ENCODE measurements at places on chromosomes 4 and X.

GRCh38 chr4:23213198-23213597 is 520.5 kb downstream of the GBA3 start:
- no peak for DNase-seq

DNA sequence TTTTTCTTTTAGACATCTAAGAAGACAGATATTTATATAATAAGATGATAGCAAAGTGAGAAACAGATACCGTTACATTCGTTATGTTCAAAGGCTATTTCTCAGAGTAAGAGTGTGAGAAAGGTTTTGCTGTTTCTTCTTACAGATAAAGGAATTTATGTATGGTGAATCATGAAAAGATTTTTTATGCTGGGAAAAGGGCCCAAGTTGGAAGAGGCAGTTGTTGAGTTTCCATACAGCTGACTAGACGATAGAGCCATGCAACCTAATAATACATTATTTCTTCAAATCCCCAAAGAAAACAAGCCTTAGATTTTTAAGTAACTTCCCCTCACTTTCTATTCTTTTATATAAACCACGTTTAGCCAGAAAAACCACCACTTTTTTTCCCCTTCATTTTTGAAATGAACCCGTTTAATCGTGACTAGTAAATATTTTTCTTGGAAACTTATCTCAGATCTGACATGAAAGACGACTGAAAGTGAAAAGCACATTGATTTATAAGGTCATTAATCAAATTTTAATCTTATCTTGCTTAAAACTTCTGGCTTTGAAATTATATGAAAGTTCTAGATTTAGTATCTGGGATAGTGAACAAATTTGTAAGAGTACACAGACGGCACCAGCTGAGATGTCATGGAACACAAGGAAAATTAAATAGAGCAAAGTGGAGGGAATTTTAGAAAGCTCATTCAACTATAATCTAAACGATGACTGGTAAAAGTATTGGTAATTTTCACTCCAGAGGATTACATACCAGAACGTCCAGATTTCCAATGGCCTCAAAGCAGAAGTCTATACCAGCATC is 10.9 kb downstream of the ADH6 start:
- no peak for DNase-seq

GRCh38 chr4:176187624-176188023 is 7.8 kb downstream of the SPATA4 start:
- DNase-seq: peak; percentile 43

- DNase-seq: no peak
Observed at GRCh38 chrX:154029439-154029838, 9.7 kb upstream of the IRAK1 start.

GRCh38 chr4:159282329-159282728 is 179.4 kb downstream of the RAPGEF2 start:
- no peak for DNase-seq

DNA sequence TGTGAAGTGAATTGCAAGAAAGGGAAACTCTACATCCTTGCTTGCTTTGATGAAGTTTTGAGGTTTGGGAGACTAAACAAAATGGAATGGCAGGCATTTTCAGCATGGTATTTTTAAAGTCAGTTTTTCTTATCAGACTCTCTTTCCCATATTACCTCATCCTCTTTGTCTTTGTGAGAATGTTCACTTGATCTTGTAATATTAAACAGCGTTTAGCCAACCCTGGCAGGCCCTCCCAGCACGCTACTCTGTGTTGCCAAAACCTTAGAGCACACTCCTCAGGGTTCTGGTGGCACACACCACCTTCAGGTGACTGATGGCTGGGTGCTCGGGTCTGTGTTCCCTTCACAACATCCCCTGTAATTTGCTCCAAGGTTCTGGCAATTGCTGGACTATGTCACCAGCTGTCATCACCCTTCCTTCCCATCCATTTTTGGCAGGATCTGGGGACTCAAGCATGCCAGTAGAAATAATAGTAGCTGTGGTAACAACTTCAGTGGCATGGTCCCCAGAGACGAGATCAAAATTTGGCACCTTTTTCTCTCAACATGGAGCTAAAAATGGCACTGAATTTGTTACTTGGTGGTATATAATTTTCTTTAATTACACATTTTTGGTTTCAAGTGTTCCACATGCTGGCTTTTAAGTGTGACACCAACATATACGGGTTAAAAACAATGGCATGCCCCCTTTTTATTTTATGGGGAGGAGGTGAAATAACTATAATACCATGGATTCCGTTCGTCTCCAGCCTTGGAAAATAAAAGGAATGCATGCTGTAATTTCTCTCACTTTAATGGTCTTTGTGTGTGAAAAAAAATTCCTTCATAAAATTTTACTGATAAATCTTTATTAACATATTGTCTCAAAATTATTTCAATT is 273.1 kb downstream of the DCTD start:
- DNase-seq: no peak

- DNase-seq: no peak
Observed at GRCh38 chrX:72373136-72373535, 67.4 kb upstream of the CITED1 start.

- DNase-seq: no peak
Observed at GRCh38 chr4:47837094-47837907, 566 bp downstream of the CORIN start.

GRCh38 chr4:82551734-82552133 is 10.1 kb downstream of the TMEM150C start:
- no peak for DNase-seq

- no peak for DNase-seq
Observed at GRCh38 chrX:55119712-55120111, 30.9 kb downstream of the PAGE2 start.

- DNase-seq: peak; percentile 69
Observed at GRCh38 chr4:145041378-145041777, 56.6 kb downstream of the ANAPC10 start.

- DNase-seq: no peak
Observed at GRCh38 chr4:35684755-35685154, 559.6 kb downstream of the ARAP2 start.

- DNase-seq: no peak
Observed at GRCh38 chr4:63275491-63275890, 1133.8 kb downstream of the TECRL start.

GRCh38 chr4:7487998-7488671 is 53.4 kb upstream of the PSAPL1 start:
- DNase-seq: no peak

DNA sequence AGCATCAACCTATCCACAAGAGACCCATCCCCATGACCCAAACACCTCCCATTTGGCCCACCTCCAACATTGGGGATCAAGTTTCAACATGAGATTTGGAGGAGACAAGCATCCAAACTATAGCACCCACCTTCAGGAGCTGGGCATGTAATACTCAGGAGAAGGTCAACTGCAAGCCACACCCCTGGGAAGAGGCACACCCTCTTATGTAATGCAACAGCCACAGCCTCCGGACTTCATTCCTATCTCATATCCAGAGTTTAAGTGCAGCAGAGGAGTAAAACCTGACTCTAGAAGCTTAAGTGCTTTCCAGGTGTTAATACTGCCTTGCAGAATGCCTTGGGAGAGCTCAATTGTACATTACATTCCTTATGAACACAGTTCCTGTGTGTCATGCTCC is 197.4 kb downstream of the PTTG2 start:
- no peak for DNase-seq
